Urinary bladder (tissue), 4 donors: ENCODE measurements at places on chromosomes 3 and 15. TPM values are rescaled to one million over a fixed set of nuclear protein-coding genes. Genes with fewer than 3 reads are reported as not detected.

The COL6A5 gene
- 6.1 TPM for total RNA-seq

The SERPINI2 gene
- 3.9 TPM for total RNA-seq

The ERC2 gene
- 3.0 TPM for total RNA-seq

The SLC51A gene
- total RNA-seq = not detected

The NR2F2 gene
- total RNA-seq = 28.0 TPM

The TEX9 gene
- total RNA-seq = 17.3 TPM

The PLIN1 gene
- total RNA-seq = 3.6 TPM

The A4GNT gene
- not detected for total RNA-seq

The COL8A1 gene
- 21.1 TPM for total RNA-seq

The ALDH1A3 gene
- 11.2 TPM for total RNA-seq
